ENCODE measurements at places on chromosomes 16 and 17.

DNA sequence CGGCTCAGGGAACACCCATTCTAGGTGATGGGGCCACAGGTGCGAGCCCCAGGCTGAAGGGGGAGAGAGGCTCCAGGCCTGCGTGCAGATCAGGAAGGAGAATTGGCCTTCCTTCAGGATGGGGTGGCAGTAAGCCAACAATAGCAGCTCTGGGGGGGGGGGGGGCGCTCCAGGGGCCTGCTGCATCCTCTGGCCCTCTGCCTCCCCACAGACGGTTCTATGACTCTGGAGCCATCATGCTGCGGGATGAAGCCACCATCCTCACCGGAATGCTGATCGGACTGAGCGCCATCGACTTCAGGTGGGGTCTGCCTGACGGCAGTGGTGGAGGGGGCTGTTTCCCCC lies 6.1 kb downstream of the RUNDC3A start:
- no peak for DNase-seq

GRCh38 chr17:63503341-63503705 lies 19.8 kb upstream of the KCNH6 start:
- no peak for DNase-seq

DNA sequence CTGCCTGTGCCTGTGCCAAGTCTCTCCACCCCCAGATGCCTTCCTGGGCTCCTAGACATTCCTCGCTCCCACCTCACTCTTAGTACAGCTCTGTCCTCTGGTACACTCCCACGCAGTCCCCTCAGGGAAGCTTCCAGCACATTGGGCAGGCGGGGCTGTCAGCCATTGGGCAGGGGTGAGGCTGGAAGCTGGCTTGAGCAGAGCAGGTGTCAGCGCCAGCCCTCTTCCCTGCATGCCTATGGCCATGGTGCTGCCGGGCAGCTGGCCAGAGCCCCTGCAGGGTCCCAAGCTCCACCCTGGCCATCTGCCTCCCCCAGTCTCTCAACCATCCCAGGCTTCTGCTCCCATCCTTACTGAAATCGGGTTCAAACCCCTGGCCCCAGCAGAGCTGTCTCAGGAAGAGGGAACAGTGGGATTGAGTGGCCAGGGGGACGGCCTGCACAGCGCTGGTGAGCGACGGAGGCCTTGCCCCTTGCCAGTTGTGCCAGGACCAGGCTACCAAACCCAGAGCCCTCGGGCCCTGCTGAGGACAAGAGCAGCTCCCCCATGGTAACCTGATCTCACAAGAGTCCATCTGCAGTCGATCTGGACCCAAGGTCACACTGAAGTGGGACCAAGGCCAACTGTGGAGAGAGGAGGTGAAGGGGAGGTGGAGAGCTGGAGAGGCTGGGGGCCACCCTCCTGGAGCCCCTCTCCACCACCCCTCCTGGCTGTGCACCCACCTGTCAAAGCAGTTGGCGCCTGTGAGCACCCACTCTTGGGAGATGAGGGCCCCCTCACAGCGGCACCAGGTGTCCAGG lies 2.4 kb upstream of the B9D1 start:
- DNase-seq = peak; percentile 90

GRCh38 chr17:41003926-41004325 lies 4.2 kb upstream of the KRTAP3-2 start:
- DNase-seq = no peak

GRCh38 chr16:17474037-17474436 lies 3.3 kb upstream of the XYLT1 start:
- no peak for DNase-seq

- peak; percentile 60 for DNase-seq
Measured at GRCh38 chr16:4315186-4316107, at the start of gene GLIS2. TSS of gene GLIS2 (plus strand) at chr16:4316067. CDS start at chr16:4332281, 16,214 bp downstream.
